ENCODE measurements at places on chromosomes 3 and 15. TPM values are rescaled to one million over a fixed set of nuclear protein-coding genes. Genes with fewer than 3 reads are reported as not detected.

- DNase-seq: no peak
Measured at GRCh38 chr15:96838081-96838480, 507.6 kb downstream of the NR2F2 start.

- DNase-seq: no peak
Measured at GRCh38 chr3:108053067-108053466, 37.8 kb downstream of the CD47 start.

DNA sequence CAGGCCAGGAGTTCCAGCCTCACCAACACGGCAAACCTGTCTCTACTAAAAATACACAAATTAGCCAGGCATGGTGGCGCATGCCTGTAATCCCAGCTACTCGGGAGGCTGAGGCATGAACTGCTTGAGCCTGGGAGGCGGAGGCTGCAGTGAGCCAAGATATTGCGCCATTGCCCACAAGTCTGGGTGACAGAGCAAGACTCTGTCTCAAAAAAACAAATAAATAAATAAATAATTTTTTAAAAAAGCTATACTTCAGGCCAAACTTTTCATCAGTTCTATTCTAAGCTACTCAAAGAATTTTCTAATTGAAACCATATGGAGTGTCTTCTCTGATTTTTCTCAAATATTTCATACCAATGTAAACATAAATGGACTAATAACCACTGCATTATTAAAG is 43.5 kb downstream of the PHC3 start:
- no peak for DNase-seq

GRCh38 chr3:134311693-134312071 is 61.0 kb upstream of the RYK start:
- peak; percentile 2 for DNase-seq

DNA sequence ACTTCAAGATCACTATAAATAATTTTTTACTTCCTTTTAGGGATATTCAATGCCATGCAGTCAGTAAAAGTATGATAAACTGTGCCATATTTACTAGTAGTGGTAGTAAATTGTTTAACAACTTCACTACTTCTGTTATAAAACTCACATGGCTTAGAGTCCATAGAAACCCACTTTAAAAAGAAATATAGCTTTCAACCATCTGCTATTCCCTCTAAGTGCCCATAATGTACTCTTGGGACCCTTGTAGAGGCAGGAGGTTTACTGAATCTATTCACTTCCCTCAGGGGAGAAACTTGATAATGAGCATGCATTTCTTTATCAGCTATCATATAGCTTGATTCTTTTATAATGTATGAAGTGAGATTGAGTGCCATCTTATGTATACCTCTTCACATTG is 1448.4 kb upstream of the ALCAM start:
- DNase-seq: no peak

DNA sequence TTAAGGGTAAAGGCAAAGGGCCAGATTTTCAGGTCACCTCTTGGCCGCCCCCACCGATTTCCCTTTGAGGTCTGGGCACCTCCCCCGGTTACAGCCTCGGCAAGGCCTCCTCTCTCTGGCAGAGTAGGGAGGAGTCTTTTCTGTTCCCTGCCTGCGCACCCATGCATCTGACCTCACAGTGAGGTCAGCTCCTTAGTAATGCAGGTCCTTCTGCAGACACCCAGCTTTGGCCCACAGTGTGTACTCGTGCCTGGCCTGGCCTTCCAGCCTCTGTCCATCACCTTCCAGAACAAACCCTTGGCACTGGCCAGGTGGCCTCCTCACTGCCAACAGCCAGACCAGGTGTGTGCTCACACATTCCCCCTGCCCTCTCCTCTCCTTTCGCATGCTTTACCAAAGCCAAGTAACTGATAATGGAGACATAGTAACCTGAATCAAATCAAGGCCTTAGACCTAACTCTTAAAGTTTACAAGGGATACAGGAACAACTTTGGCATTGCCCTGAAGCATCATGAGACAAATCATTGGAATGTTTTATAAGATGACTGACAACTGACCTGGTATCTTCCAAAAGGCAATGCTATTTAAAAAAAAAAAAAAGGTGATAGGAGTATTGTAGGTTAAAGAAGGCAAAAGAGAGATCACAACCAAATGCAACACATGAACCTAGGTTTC is 61.3 kb downstream of the CORO2B start:
- no peak for DNase-seq

Gene AADACL2
- total RNA-seq: not detected
